ENCODE measurements at places on chromosomes 5 and 9.

GRCh38 chr5:76303921-76304320 lies 99.2 kb upstream of the IQGAP2 start:
- no peak for DNase-seq

GRCh38 chr5:131607903-131608540 lies 27.0 kb downstream of the RAPGEF6 start:
- no peak for DNase-seq

GRCh38 chr9:1962588-1963106 lies 52.5 kb upstream of the SMARCA2 start:
- no peak for DNase-seq

DNA sequence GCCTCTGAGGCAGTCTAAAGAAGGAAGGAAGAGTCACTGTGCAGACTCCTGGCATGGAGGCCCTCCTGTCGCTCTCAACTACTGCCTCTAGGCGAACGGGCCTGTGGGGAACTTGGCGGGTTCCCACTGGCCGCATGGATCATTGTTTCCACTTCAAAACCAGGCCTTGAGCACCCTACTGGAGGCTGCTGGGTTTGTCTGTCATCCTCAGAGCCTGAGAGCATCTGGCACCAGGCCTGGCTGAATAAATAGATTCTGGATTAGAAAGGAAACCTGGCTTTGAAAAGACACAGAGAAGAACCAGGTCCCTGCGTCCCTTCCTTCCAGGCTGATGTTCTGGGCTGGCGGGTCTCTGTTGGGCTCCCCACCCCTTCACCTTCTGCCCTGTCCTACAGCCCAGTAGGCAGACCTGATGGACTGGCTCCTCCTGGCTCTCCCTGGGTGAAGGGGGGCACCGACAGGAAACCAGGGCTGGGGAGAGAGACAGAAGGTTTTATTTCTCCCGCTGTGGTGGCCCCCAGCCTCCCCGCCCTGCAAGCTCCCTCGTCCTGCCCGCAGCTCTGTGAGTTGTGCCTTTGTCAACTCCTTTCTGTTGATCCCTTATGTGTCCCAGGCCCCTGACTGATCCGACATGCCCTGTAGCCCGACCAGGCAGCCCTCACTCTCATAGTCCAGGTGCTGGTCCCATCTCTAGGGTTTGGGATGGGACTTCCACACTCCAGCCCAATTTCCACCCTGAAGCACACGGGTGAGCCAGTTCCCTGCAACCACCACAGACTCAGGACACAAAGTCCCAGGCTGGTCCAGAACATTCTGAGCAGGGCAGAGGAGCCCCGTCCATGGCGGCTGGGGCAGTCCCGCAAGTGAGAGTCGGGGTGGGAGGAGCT lies 50.1 kb downstream of the ADAMTS2 start:
- no peak for DNase-seq

- no peak for DNase-seq
Measured at GRCh38 chr9:111832449-111832848, 37.7 kb upstream of the SHOC1 start.

- no peak for DNase-seq
Measured at GRCh38 chr9:126283799-126284465, 42.7 kb upstream of the MVB12B start.

DNA sequence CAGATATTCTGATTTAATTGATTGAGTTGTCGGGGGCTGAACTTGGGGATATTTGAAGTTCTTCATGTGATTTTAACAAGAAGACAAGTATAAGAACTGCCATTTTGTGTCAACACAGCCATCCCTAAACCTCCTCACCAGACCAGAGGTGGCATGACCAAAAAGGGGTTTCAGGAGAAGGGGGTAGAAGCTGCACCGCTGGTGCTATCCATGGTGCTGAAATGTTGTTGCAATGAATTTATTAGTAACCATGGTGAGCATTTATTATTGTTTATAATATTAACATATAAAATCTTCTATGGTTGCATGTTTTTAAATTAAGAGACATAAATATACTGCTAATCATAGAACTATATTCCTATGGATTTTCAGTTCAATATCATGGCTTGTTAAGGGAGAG lies 72.3 kb downstream of the GNA14 start:
- DNase-seq: peak; percentile 47

- no peak for DNase-seq
Measured at GRCh38 chr5:157710882-157711281, 20.3 kb upstream of the THG1L start.

GRCh38 chr5:54990841-54991258 lies 5.5 kb upstream of the ESM1 start:
- DNase-seq: no peak

GRCh38 chr5:175696139-175696854 lies 38.4 kb downstream of the HRH2 start:
- DNase-seq: peak; percentile 96

DNA sequence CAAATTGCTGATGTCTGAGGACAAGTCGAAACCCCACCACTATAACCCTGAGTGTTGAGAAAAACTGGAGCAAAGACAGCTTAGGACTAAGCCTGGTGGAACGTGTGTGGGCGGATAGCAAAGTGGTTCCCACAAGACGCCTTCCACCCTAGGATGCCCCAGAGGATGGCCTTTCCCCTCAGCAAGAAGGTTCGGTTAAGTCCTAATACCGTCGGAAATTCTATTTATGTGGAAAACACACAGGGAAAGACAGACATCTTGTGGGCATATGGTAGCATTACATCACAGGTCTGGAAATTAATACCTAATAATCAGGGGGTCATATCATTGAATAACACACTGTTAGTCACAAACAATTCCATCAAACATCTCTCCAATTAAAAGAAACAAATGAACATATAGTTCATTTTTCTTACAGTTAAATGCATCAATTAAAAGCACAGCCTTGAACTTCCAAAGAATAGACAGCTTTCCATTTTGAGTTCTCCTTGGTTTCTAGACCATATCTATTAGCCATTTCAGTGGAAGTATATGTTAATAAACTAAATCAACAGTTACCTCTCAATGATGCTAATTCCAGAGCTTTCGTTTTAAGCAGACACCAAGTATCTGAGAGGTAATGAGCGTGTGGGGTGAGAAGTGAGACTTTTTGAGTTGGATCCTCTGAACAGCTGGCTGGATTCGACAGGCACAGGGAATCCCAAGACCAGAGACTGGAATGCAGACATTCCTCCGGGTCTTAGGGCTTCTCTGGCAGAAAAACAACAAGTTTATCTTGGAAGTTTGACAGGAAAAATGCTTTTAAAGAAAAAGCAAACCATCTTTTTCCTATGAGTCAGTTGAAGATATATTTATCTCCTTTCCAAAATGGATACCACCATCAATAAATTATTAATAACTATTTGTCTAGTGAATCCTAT lies 2.9 kb upstream of the ICE1 start:
- peak; percentile 68 for DNase-seq

DNA sequence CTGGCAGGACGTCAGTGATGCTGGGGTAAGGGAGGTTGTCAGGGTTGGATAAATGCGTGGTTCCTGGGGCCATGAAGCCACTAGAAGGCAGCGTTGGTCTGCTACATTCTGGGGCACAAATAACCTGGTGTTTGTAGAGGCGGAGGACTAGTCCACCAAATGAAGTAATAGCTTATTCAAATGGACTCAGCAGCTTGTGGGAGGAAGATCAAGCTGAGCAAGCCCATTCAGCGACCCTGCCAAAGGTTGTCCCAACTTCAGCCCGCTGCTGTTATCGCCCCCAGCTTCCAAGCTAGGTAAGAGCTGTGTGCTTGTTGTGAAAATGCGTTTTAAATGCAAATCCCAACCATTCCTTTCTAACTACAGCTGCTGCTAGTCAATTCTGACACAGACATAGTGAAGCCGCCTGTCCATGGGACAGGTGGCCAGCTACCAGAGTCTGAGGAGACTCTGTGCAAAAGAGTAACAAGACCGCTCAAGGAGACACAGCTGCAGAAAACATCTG lies 7.6 kb upstream of the FAM240B start:
- DNase-seq: peak; percentile 55

DNA sequence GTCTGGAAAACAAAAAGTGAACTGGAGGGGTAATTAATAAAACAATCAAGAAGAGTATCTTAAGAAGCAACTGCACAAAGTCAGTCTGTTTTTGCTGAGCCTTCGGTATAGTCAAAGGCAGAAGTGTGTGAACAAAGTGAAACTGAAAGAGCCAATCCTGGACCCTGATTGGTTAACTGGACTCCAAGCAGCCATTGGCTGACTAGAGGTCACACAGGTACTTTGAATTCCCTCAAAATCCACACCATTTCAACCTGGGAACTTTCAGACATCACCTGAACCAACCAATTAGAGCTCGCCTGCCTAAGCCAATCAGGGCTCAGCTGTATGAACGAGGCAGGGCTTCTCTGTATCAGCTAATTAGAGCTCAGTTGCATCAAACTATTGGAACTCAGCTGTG lies 286.7 kb downstream of the TLE4 start:
- DNase-seq: no peak

GRCh38 chr5:33363537-33363936 lies 77.2 kb upstream of the TARS1 start:
- no peak for DNase-seq

- DNase-seq: no peak
Measured at GRCh38 chr9:109270971-109271925, 49.6 kb downstream of the EPB41L4B start.

- DNase-seq: no peak
Measured at GRCh38 chr9:87035879-87036278, 88.6 kb upstream of the GAS1 start.

DNA sequence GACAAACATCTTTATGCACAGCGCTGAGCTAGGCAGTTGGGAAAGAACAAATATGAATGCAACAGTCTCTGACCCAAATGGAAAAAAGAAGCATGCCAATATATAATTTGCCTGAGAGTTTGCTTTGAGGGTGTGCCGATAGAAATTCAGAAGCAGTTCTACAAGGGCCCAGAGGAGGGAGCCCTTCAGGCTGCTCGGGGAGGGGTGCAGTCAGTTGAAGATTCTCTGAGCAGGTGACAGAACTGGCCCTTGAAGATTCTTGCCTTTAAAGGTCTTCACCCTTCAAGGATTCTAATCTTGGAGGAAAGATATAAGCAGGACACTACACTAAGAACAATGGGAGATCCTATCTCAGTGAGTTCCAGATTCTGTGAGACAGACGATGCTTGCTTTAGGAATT lies 3.7 kb upstream of the PAPPA start:
- DNase-seq: peak; percentile 19

GRCh38 chr9:94250456-94250855 lies 8.6 kb upstream of the ZNF169 start:
- DNase-seq: no peak

DNA sequence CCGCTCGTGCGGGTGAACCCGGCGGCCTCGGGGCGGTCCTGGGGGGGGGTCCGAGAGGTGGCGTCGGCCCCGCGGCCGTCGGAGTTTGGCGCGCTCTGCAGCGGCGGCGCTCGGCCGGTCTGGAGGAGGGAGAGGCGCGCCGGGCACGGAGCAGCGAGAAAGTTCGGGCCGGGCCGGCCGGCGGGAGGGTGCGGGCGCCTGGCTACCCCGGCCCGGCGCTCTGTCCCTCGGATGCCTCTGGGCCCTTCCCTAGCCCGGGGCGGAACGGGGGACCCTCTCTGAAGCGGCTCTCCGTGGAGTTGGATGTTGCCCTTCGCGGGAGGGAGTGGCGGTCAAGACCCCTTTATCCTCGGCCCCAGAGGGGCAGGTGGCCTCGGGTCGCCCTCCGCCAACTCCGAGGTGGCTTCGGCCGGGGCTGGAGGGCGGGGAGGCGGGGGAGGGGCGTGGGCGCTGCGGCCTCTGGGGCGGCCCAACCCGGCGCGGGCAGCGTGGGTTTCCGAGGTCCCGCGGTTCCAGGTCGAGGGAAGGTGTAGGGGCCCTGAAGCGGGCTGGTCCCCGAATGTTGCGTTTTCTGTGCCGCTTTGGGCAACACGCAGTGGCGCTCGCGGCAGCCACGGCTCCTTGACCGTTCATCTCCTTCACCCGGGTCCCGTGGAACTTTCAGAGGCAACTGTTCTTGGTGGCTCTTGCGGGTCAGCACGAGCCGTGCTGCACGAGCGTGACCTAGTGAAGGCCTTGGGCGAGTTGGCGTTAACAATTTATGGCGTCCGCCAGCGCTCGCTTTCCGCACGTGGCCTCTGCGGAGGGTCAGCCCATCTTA lies 290.5 kb downstream of the DOCK8 start:
- DNase-seq: no peak

- peak; percentile 96 for DNase-seq
Measured at GRCh38 chr9:113350937-113351336, 1.6 kb downstream of the BSPRY start.

DNA sequence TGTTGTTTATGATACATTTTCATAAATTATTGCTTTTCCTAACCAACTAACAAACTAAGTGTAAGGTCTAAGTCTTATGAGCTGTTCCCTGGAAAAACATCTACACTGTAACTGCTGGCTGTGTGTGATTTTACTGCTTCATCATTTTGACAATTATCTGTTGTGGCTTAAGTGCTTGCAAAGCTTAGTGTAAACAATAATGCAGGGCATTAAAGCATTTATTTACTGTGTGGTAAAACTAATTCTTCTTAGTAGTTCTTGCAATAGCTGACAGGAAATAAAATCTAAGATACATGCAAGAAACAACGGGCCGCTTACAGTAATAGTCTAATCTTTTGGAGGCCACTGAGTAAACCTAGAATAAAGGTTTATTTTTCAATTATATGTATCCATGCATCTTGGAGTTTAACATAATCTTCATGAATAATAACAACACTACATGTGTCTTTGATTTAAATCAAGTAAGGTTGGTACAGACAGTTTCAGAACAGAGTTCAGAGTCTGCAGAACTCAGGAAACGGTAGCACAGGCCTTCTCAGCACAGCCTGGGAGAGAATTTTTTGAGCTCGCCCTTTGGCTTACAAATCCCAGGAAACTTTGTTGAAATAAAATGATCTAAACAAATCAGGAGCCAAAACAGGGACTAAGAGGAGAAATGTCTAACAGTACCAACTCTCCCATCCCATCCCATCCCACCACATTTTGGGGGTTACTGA lies 473.1 kb downstream of the NR2F1-AS1 start:
- DNase-seq: no peak

DNA sequence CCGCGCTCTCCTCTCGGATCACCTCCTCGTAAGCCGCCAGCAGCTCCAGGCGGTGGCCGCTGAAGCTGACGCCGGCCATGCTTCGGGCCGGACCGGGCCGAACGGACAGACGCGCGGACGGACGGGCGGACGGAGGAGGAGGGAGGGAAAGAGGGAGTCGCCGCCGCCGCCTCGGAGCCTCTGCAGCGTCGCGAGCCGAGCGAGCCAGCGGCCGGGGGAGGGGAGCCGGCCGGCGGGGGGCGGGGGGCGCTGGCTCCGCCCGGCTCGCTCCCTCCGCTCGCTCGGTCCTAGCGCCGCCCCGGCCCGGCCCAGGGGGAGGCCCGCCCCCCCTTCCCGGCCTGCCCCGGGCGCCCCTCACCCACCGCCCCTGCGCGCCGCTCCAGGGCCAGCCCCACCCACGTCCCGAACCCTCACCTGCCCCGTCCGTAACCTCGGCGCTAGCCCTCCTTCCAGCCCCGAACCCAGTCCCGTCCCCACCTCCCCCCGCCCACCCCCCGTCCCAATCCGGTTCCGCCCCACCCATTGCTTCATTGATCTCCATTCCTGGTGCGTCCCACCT lies at the start of gene DBN1:
Gene DBN1 (minus strand): TSS at position 192 of the 559 bp plus-strand sequence. CDS start 113 bp downstream, at position 79.
- DNase-seq: no peak

- no peak for DNase-seq
Measured at GRCh38 chr9:19122490-19123042, 4.7 kb downstream of the PLIN2 start.

Measured in Kasumi-1 (cell line).